Karpas-422 (cell line): ENCODE measurements at places on chromosomes 7 and 10. TPM values are rescaled to one million over a fixed set of nuclear protein-coding genes. Genes with fewer than 3 reads are reported as not detected.

MARVELD1 gene
- total RNA-seq = not detected in 2 replicates

GRCh38 chr10:27660711-27661110 is 84.9 kb downstream of the MKX start:
- DNase-seq = no peak

DNA sequence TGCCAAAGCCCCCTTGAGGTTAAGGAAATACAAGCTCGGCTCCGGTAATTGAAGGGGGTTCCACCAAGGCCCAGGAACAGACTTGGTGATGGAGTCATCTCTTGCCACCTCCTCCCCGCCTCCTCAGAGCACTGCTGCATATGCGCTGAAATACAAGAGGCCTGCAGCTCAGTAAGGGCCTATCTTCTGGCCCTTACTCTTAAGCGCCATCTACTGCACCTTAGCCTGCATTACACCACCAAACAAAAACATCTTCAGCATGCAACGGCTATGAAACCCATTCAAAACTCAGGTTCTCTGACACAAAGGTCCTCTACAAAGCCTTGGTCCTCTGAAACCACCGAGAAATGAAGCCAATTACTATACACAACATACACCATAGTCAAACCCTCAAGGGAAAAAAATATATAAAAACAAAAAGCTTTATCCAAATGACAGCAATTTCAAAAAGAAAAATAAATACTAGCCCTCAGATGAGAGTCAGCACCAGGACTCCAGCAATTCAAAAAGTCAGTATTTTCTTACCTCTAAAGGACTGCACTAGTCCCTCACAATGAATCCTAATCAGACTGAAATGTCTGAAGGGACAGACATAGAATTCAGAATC is 176.8 kb upstream of the TBX20 start:
- DNase-seq = peak; percentile 82

SLC39A12 gene
- not detected in 2 replicates for total RNA-seq

DNA sequence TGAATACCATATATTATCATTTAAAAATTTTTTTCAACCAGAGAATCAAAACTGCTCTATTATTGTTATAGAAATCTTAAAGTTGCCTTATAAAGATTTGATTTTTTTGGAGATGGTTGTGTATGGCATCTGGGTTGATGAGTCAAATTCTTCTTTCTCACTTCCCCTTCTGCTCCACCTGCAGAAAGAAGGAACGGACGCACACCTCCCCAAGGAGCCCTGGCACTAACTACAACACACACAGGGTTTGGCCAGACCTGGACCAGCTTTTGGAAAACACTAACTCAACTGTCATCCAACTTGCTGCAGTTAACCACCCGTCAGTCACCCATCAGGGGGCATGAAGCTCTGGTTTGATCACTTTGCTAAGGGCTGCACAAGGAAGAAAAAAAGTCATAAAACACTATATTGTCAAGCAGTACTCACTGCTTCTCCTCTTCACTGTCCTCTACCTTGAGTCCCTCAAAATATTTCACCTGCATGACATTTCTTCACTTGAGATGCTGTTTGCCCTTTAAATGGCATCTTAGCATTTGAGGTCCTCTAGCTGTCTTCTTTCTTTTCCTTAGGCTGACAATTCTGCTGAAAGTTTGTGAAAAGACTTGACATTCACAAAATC is 266.7 kb upstream of the PHF14 start:
- DNase-seq = peak; percentile 81

GRCh38 chr10:44477046-44477425 is 92.1 kb upstream of the CXCL12 start:
- DNase-seq = no peak

GRCh38 chr10:26792758-26793495 is 67.8 kb downstream of the ABI1 start:
- DNase-seq = no peak

- DNase-seq = peak; percentile 90
Measured at GRCh38 chr7:17769918-17770317, 170.4 kb downstream of the SNX13 start.
